Stimulated activated naive CD4-positive, alpha-beta T cell (primary cell): ENCODE measurements at places on chromosomes 13 and 19.

DNA sequence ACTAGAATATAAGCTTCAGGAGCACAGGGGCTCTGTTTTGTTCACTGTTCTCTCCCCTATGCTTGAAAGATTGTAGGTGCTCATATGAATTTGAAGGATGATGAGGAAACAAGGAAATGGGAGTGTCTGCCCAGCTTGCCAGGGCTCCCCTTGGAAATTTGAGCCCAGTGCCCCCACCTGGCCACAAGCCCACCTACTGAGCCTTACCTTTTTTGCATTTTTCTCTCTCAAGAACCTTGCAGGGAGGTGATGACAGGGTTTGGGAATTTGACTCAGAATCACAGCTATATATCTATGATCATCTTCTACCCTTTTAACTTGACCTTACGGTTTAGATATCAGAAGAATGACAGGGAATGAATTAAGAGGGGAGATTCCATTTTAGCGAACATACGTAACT lies 33.8 kb downstream of the SERP2 start:
- no peak for DNase-seq

GRCh38 chr19:15290166-15290565 lies 42.2 kb downstream of the BRD4 start:
- DNase-seq, result no peak

GRCh38 chr13:99977334-99977911 lies 4.2 kb upstream of the ZIC2 start:
- no peak for DNase-seq

DNA sequence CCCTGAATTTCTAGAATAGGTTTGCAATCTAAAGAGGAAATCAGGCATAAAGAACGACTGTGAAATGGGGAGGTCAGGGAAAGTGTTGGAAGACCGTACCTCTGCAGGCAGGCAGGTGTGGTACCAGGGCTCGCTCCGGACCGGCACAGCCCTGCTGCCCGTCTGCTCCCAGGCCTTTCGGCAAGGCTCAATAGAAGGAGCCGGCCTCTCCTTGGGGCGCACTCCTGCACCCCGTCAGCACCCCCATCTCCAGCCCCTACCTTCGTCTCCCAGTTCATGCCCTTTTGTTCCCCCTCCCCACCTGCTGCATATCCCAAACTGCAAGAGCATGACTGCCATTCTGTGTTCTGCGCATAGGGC lies 139.8 kb upstream of the SOX1 start:
- no peak for DNase-seq
